ENCODE measurements at places on chromosomes 2 and 18.

DNA sequence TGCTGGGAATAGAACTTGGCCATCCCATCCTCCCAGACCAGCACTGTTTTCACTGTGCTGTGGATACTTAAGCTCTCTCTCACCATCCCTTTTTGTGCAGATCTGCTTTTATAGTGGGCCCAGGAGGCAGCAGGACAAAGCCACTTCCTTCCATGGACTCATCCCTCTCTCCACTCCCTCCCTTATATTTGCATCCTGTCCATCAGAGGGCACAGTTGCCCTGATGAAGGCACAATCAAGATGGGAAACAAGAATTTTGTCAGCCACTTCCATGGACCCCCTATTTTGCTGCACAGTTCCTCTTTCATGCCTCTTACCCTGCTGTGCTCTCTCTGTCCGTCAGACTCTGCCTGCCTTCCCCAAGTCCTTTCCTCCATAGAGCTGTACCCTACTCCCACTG, 338.7 kb downstream of the HRH4 start:
- no peak for DNase-seq

DNA sequence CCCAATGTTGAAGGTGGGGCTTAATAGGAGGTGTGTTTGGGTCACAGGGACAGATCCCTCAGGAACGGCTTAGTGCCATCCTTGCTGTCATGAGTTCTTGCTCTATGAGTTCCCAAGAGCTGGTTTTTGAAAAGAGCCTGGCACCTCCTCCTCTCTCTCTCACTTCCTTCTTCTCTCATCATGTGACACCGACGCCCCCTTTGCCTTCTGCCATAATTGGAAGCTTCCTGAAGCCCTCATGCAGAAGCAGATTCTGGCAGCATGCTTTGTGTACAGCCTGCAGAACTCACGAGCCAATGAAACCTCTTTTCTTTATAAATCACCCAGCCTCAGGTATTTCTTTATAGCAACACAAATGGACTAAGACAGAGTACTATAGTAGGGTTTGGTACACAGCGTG, 100.4 kb upstream of the SH3BP4 start:
- no peak for DNase-seq

DNA sequence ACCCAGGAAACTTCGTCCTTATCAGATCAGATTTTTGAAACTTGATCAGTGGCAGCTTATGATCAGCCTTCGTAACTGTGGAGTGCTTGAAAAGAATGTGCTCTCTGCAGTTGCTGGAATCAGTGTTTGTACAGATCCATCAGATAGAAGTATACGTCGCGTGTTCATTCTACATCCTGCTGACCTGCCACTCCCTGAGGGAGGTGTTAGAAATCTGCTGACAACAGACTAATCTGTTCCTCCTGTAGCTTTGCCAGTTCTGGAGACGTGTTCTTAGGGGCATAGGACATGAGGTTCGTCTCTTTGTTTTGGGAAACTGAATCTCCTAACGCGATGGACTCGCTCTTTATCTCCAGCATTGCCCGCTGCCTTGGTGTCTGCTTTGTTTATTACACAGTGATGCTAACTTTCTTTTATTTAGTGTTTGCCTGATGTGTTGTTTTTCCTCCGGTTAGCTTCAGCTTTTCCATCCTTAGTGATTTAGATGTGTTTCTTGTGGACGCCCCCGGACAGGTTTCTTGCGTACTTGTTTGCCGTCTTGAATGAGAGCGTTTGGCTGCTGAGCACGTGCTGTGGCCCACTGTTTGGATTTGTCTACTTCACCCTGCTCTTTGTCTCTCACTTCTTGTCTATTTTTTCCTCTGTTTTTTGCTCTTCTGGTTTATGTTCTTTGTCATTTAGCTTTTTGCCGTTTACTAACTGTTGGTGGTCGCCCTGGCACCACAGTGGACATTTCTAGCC, 17.4 kb upstream of the GAL3ST2 start:
- no peak for DNase-seq

DNA sequence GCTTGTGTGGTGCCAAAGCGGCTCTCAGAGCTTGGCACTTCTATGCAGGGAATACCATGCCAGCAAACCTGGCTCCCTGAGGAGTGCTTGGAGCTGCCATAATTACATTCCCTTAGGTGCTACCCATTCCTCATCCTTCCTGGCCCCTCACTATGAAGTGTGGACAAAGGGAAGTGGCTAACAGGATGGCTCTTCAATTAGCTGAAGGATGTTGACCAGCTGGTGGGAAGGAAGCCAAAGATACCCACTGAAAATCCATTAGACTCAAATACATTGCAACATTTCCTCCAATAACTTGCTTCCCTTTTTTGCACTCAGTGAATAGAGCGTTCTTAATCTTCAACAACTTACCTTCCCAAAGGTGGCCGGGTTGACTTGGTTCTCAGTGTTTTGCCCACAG, 8.5 kb downstream of the RFX8 start:
- DNase-seq: no peak

DNA sequence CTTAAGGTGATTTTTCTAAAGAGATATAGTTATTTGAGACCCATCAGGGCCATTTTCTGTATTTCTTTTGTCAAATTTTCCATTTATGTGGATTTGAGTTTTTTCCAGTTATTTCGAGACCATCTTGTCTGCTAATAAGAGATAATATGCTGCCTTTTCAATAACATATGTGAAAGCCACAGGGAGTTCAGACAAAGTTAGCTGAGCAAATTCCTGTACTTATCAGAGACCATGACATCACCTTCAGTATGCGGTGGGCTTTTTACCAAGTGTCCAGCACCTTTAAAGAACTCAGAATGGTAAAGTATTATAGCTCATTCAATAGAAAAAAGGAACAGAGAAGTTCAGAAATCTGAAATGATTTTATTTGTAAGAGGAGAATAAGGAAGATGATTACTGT, 11.7 kb downstream of the MAPK4 start:
- no peak for DNase-seq

DNA sequence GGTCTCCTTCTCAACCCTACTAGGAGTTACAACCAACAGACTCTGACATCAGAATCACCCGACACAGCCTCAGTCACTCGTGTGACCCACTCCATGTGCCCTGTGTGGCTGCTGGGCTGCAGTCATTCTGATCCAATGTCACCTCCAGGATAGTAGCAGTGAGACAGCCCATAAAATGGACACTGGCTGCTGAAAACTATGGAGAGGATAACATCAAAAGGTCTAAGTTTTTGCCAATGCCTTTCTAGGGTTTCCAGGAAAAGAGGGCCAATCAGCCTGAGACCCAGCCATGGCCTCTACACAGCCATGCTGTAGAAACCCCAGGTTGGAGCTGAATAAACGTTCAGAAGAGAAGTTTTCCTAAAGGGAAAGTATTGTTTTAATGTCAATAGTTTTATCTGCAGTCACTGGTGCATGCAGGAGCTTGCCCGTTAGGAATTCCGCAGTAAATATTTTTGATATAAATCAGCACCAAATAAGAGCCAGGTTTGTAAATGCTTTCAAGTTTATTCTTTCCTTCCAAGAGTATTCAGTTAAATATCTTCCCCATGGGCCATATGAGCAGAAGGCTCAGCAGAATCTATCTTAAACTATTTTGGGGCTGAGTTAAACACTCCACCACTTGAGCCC, 92.2 kb upstream of the PID1 start:
- DNase-seq: no peak

GRCh38 chr2:105731511-105731910, 13.2 kb upstream of the NCK2 start:
- DNase-seq: no peak
